ENCODE measurements at places on chromosomes 2 and 18.

GRCh38 chr2:139964721-139965440 is 1184.7 kb upstream of the NXPH2 start:
- no peak for ATAC-seq

DNA sequence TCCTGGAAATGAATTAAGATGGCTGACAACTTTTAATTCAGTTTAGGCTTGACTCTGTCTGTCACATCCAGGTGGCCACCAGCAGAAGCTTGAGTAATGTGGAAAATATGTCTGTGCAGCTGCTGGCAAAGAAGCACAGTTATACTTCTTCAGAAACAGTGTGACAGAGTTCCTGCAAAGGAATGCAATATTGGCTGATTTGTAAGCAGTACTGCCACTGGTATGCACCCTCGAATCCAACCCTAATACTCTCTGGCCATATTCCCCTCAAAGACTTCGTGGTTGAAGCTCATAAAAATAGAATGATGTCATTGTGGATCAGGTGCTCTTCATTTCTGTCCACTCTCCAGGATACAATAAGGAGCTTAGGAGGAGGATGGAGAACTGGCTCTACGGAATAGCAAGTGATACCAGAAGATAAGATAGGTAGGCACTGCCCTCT is 86.2 kb downstream of the METTL8 start:
- no peak for ATAC-seq

DNA sequence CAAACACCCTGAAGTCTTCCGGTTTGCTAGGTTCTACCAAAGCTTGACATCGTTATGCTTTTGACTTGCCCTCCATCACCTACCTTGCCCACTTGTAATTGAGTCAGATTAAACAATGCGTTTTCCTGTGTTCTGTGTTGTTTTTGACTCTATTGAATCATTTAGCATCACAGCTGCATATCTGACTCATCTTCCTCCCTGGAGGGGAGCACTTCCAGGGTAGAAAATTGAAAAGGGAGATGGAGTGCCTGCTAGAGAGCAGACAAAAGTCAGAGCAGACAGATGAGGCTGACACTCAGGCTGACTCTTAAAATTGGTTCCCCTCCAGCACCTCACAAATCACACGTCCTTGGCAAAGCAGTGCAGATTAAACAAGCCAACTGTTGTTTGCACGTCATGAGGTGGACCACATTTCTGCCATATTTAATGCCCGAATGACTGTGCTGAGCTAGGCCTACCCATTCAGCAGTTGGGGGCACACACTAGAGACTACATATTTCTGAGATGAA is 2.2 kb downstream of the MPP4 start:
- peak; percentile 84 for ATAC-seq

DNA sequence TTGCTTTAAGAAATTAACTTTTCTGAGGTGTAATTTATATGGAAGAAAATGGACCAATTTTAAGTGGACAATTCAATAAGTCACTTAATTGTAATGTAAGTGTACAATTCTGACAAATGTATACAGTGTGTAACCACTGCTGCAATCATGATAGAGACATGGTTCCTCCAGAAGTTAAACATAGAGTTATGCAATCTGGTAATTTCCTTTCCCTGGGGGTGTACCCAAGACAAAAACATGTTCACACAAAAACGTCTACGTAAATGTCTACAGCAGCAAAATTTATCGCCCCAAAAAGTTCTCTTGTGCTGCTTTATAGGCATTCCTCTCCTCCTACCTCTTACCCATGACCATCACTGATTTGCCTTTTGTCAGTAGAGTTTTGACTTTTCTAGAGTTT is 141.5 kb downstream of the AQP4 start:
- ATAC-seq: no peak

DNA sequence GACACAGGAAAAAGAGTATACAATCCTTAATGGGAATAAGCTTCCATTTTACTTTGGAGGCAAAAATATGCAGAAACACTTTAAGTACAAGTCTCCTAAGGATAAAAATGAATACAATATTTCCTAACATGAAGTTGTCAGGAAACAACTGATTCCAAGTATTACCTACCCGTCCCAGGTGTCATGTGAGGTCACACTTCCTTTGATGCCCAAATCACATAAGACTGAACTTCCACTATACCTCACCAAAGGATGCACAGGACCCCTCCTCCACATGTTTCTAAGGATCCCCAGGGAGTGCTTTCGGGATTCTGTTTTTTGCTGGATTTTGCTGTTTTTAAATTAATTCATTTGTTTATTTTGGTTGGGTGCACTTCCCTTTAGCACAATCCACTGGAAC is 438.5 kb upstream of the TCF4 start:
- no peak for ATAC-seq

- no peak for ATAC-seq
Measured at GRCh38 chr2:165294912-165295311, 55.7 kb downstream of the SCN2A start.

All from motor neuron (in vitro differentiated cells).